ENCODE measurements at places on chromosomes 7 and 10. TPM values are rescaled to one million over a fixed set of nuclear protein-coding genes. Genes with fewer than 3 reads are reported as not detected.

The ZC3HAV1L gene
- 7.6 TPM for polyA plus RNA-seq

The NPS gene
- polyA plus RNA-seq = not detected

The PLEKHS1 gene
- polyA plus RNA-seq = not detected

DNA sequence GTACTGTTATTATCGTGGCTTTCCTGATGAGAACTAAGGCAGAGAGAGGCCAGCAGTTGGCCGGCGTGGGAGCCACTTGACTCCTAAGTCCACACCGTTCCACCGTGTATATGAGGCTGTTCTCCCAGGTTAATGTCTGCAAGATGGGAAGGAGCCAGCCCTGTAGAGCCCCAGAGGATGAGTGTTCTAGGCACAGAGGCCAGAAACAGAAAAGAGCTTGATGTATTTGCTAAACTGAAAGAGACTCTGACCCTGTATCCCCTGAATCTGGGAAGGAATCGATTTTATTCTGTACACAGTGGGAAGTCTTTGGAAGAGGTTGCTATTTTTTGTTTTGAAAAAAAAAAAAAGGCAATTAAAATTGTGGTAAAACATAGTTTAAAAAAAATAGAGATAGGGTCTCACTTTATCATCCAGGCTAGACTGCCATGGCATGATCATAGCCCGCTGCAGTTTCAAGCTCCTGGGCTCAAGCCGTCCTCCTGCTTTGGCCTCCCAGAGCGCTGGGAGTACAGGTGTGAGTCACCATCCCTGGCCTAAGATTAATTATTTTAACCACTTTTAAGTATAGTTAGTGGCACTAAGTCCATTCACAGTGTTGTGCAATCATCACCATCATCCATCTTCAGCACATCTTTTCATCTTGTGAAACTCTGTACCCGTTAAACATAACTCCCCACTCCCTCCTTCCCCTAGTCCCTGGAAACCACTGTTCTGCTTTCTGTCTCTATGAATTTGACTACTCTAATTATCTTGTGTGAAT lies 348.8 kb downstream of the SDK1 start:
- DNase-seq = no peak

- no peak for DNase-seq
Observed at GRCh38 chr7:158741294-158741666, 36.7 kb upstream of the NCAPG2 start.

DNA sequence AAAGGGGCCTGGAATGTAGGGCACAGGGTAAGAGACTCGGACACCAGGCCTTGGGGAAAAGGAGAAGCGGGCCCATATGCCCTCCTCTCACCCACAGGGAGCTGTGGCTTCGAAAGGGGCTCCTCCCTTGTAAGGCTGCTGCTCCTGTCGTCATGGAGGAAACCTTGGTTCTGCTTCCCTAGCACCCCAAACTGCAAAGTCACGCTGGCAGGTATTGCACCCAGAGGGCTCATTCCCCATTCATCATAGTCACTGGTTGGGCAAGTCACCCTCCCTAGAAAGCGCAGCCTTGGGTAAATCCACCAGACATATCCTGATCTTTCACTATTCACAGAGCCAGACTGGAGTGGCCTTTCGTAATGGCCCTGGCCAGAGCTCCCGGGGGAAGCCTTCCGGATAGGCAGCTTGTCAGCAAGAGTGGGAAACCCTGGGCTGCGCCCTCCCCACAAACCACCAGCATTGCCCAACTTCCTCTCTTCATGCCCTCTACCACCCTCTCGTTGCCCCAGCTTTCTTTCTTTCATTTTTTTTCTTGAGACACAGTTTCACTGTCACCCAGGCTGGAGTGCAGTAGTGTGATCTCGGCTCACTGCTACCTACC lies 121.0 kb downstream of the HIP1 start:
- no peak for DNase-seq

DNA sequence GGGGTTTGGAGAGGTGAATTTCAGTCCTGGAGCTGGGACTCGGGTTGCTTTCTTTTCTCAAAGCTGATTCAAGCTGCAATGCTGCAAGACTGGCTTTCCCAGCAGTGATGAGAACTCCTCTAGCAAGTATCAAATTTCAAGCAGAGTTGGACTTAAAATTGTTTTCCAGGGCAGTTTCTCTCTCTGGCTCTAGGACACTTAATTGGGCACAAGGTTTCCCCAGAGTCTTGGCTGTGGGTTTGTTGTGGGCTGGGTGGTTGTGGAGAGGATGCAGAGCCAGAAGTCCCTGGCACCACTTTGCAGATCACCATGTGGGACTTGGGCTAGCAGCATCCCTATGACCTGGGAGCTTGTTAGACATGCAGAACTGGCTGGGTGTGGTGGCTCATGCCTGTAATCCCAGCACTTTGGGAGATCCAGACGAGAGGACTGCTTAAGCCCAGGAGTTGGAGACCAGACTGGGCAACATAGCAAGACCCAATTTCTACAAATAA lies 16.8 kb downstream of the AKR1B15 start:
- no peak for DNase-seq

DNA sequence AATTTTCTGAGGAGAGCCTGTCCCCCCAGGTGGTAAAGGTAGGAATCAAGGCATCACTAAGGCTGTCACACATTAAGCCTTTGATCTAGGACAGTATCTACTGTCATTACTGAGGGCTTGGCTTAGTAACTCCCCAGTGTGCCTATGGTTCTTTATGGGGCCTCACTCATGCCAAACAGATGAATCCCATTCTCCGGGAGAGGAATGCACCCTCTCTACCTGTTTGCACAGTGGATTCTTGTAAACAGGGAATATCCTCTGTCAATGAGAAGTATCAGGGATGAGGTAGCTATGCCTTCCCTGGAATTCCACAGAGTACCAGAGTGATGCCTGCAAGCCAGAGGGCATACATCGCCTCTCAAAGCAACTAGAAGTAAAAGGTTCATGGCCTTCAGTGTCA lies 3.9 kb upstream of the CPN1 start:
- no peak for DNase-seq

DNA sequence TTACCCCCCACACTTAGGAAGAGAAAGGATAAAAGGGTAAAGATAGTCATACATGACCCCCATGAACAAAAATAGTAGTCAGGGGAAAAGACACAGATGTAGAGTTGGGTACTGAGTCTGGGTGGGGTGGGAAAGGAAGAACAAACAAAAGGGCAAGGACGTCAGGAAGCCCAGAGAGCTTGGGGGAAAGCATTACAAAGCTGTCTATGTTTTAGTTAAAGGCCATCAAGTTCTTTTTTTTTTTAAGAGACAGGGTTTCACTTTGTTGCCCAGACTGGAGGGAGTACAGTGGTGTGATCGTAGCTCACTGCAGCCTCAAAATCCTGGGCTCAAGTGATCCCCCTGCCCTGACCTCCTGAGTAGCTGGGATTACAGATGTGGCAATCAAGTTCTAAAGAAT lies 98.4 kb upstream of the PDLIM1 start:
- DNase-seq = no peak
